ENCODE measurements at places on chromosomes 1 and 21.

DNA sequence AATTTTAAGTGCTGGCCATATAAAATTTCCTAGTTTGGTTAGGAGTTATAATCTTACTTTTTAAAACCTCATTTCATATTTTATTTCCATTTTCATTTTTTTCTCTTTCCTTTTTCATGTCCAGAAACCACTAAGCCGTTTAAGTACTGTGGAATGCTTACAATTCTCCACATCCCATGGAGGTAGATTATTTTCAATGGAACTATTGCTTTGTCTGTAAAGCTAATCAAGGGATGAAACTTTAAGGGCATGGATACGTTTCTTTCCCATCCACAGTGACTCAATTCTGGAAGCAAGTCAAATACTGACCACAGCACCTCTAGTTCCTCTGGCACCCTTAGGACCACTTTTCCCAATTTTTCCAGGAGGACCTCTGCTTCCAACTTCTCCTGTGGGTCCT is 139.1 kb upstream of the ZNHIT6 start:
- no peak for DNase-seq

DNA sequence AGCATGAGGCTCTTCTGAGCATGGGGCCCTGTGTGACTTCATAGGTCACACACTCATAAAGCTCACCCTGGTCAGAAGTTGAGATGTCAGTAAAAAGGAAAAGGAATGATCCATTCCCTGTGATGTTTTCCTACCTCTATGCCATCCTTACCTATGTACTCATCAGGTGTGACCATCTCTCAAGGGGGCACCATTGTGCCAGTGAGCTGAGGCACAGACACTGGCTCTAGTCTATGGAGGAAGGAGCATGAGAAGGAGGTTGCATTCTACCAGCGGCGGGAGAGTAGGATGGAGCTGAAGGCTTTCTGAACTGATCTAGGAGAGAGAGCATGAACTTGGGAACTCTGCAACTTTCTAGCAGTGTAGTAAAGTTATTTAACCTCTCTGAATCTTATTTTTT is 65.8 kb upstream of the RGL1 start:
- DNase-seq, result no peak

DNA sequence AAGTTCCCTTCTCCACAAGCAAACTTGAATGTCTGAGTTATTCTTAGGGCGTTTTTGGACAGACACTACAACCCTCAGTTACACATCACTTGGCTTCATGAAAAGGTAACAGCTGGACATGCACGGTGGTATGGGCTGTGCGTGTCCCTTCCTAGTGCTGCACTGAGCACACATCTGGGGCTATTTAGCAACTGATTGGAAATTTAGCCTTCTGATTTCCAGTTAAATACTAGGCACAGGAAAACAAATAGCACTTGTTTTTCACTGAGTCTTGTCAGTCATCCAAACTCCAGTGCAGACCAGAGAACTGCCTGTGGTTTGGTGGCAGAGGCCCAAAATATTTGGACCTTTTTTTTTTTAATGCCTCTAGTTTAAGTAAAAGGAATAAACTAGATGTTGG is 134.7 kb downstream of the TGFBR3 start:
- peak; percentile 66 for DNase-seq

- DNase-seq, result no peak
Measured at GRCh38 chr1:61323681-61324328, 241.4 kb downstream of the NFIA start.

GRCh38 chr1:243930822-243931671 is 81.0 kb upstream of the AKT3 start:
- DNase-seq, result no peak

- DNase-seq, result no peak
Measured at GRCh38 chr1:204302769-204303168, 57.0 kb downstream of the PLEKHA6 start.

DNA sequence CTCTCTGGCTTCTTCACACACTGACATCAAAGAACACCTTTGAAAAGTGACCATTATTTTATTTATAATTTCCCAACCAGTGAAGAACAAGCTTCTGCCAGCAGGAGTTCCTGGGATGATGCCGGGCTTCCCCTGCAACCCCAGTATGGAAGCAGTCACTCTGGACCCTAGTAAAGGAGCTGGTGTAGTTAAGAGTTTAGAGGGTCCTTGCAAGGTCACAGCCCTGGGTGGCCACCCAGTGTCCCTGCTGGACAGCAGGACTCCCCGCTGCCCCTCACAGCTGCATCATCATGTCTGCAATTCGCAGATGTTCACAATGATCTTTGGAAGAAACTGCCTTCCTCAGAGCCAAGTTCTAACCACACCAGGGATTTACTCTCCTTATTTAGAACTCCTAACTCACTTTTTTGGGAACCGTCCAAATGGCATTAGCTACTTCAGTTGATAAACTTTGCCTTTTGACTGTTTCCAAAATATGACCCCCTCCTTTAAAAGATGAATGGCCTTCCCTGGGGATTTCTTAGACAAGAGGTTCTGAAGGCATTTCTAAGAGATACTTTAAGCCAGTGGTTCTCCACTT is 90.6 kb downstream of the HIVEP3 start:
- no peak for DNase-seq

DNA sequence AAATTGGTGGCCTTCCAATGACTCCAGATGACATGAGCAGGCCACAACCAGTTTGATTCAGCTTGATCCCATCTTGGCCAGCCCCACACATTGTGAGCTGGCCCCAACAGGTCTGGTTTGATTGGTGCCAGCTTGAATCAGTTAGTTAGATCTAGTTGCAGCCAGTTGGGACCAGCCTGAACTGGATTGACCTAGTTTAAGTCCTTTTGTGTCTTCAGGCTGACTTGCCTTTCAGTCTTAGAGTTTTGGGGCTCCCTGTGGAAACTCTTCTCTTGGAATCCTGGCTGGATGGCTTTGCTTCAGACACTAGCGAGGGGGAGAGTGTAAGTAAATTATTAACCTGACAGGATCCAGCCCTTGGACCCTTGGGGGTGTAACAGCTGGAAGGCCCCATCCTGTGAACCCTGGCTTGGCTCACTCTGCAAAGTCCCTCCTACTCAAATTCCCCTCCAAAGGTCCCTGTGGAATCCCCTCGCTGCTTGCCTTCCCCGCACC is 36.2 kb upstream of the POU3F1 start:
- DNase-seq, result no peak

DNA sequence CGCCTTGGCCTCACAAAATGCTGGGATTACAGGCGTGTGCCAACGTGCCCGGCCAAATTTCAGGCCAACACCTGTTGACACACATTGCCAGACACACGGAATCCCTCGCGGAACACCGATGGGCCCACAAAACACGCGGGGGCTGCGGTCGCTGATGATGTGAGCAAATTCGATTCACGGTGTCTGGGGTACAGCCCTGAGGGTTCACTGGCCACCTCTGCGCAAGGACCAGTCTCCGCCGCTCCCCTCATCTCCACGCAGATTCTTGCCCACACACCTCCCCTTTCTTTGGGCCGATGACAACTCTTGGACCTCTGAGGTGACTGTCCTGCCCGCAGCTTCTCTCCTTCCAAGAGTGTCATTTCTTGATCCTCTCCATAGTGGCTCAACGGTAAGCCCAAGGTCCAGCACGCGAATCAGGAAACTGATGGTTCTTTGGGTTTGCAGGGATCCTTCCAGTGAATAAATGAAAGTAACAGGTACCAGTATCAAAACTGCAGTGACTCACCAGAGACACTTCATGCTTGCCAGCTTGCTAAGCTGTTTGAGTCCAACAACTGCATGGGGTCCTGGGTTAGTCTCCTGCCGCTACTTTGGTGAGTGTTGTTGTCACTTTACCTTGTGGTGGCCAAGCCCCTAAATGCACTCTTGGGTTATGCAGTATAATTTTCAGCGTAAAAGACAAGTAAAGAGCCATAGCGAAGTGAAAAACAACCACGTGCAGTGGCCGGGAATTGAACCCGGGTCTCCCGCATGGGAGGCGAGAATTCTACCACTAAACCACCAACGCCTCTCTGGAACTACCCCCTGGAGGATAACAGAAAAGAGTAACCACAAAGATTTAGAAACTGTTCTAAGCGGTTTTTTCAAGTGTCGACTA is 11.0 kb upstream of the RNU1-3 start:
- DNase-seq, result peak; percentile 44
